ENCODE measurements at places on chromosomes 5 and 9.

- DNase-seq: no peak
These were observed 1045.3 kb downstream of the TLE1 start for GRCh38 chr9:80644044-80644443.

- DNase-seq: no peak
These were observed 4.8 kb downstream of the ARHGEF28 start for GRCh38 chr5:73630765-73631164.

DNA sequence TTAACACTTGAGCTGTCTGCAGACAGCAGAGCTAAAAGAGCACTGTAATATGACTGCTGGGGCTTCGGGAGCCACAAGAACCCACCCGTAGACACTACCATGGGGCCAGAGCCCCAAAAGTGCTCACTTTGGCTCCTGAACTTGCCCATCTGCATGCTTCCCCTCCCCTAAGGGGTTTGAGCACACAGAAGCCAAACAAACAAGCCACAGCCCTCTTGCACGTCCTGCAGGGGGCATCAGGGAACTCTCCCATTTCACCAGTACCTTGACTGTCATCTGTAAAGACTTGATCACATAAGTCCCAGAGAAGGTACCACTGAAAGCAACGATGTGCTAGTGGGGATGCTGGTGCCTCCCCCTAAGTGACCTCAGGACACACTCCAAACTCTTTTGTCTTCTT is 681.8 kb downstream of the SEMA5A start:
- no peak for DNase-seq

DNA sequence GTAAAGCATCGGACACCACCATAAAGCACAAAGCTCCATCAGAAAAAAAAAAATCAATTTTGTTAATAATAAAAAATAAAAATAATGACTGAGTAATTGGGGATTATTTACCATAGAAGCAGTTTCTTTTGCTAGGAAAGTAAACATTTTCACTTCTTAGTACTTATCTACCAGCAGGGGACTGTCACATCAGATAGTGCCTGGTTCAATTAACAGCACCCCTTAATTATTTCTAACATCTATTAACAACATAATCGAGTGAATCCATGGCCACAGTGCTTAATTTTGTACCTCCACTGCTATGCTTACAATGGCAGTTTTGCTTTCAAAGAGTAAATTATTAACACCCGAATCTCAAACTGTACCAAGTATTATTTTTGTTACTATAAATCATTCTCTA is 221.7 kb downstream of the SMARCA2 start:
- DNase-seq: no peak

- DNase-seq: no peak
These were observed 374.3 kb downstream of the EBF1 start for GRCh38 chr5:158725297-158725851.

DNA sequence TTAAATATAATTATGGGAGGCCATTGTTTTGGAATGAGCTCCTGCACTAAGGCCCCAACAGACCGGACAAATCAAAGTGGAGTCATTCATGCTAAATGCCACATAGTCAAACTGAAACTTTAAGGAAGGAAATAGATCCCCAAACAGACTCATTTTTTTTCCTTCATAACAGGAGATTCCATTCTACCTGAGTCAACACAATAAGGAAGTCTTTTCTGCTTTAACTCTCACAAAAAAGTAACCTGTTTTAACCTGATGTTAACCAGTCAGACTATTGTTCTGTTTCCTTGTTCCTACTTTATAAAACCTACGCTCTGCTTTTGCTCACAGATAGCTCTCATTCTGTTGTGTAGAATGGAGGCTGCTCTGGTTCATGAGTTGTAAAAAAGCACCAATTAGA is 234.9 kb downstream of the YTHDC2 start:
- DNase-seq: no peak

- no peak for DNase-seq
These were observed 2.2 kb upstream of the SLC38A9 start for GRCh38 chr5:55714339-55714738.

GRCh38 chr5:176732306-176732705 is 78.1 kb upstream of the UNC5A start:
- DNase-seq: no peak

DNA sequence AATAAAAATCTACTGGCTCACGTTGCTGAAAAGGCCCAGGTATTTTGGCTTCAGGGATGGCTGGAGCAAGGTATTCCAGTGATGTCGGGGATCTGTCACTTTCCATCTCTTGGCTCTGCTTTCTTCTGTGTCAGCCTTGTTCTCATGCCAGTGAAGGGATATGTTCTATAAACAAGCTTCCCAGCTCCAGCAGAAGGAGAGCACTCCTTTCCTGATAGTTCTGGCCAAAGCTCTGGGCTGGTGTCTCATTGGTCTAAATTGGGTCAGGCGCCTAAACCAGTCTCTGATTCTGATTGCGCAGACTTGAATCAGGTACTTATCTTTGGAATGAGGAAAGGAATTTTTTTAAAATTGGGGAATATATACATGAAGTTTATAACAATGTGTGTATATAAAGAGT is 5.1 kb downstream of the SNX30 start:
- DNase-seq: no peak

GRCh38 chr9:78781681-78782080 is 484.8 kb downstream of the PSAT1 start:
- no peak for DNase-seq

GRCh38 chr9:130234340-130235260 is 31.0 kb upstream of the HMCN2 start:
- DNase-seq: no peak

DNA sequence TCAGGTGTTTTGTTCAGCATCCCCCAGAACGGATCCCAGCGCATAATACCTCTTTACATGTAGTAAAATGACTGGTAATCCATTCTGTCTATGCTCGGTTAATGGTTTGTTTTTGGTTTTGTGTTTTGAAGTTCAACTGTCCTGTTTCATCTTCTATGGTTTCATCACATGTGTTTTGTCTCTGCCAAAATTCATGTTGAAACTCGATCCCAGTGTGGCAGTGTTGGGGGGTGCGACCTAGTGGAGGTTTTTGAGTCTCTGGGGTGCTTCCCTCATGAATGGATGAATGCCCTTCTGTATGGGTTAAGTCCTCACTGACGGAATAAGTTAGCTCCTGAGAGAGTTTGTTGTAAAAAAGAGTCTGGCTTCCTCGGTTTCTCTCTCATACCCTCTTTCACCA is 317.4 kb downstream of the KDM4C start:
- DNase-seq: no peak

DNA sequence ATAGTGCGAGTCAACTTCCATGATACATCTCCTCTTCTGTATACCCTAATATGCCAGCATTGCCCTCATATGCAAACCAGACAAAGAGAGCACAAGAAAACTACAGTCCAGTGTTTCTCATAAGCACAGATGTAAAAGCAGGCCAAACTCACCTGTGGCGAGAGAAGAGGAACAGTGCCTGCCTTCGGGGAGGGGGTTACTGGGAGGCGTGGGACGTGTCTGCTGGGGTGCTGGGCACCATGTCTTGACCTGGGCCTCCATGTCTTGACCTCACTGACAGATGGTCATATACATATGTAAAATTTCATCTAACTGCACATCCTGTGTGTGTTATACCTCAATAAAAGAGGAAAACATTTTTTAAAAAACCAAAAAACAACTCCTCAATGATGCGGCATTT is 159.3 kb upstream of the PPP1R26 start:
- no peak for DNase-seq

- no peak for DNase-seq
These were observed 22.8 kb downstream of the FBXW5 start for GRCh38 chr9:136921718-136922117.

GRCh38 chr5:141863569-141864178 is 14.5 kb downstream of the PCDH1 start:
- DNase-seq: no peak

- DNase-seq: no peak
These were observed 103.8 kb downstream of the MAP1B start for GRCh38 chr5:72210888-72211678.

GRCh38 chr5:40045429-40045828 is 620.6 kb upstream of the DAB2 start:
- no peak for DNase-seq

- no peak for DNase-seq
These were observed 158.9 kb downstream of the RMI1 start for GRCh38 chr9:84139296-84140070.

GRCh38 chr5:153147891-153148623 is 342.4 kb upstream of the GRIA1 start:
- DNase-seq: no peak

GRCh38 chr5:80568251-80568650 is 1.8 kb downstream of the ANKRD34B start:
- DNase-seq: no peak

- DNase-seq: peak; percentile 30
These were observed 10.7 kb downstream of the SLC35A4 start for GRCh38 chr5:140575309-140575708.

- no peak for DNase-seq
These were observed 334.2 kb upstream of the CCNH start for GRCh38 chr5:87746891-87747377.

DNA sequence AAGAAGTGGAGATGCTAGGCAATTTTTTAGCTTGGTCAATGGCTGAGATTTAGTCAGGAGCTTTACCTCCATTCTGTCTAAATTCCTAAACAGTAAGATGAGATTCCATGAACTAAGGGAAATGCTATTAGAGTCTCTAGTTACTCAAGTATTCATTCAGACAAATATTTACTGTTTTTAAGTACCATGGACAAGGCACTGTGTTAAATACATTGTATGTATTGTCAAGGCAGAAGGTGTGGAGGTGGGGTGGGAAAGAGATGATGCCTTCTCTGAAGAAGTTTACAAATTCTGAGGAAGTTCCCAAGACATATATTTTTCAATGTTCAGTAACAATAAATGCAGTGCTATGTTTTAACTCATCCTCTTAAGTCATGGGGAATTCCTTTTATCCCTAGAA is 459.9 kb upstream of the NMUR2 start:
- DNase-seq: no peak

GRCh38 chr5:59008816-59009473 is 426.1 kb downstream of the RAB3C start:
- no peak for DNase-seq

DNA sequence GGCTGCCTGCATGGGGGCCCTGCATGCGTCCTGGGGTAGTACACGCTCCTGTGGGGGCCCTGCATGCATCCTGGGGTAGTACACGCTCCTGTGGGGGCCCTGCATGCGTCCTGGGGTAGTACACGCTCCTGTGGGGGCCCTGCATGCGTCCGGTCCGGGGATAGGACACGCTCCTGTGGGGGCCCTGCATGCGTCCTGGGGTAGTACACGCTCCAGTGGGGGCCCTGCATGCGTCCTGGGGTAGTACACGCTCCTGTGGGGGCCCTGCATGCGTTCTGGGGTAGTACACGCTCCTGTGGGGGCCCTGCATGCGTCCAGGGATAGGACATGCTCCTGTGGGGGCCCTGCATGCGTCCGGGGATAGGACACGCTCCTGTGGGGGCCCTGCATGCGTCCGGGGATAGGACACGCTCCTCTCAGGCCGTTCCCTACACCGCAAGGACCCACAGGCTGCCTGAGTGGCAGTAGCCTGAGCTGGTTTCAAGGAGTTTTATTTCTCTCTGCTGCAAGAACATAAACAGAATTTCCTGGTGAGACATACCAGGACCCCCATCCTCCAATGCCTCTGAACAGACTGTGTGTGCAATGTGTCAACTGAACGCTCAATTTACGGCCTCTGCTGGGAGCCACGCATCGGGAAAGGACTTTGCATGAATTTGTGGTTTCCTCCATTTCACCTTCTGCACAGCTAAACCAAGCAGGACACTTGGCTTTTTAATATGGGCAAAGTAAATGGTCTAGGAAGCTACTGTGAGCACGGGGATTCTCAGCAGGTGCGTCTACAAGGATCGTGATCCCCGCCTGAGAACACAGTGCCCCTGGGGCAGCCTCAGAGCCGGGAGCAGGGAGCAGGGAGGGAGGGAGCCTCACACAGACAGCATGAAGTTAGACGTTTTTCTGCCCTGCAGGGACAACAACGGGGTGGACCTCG is 48.9 kb upstream of the CLPTM1L start:
- DNase-seq: no peak

- no peak for DNase-seq
These were observed 117.8 kb downstream of the TLR4 start for GRCh38 chr9:117821954-117822353.

GRCh38 chr9:38682713-38683112 is 37.2 kb downstream of the FAM240B start:
- DNase-seq: no peak

- DNase-seq: no peak
These were observed 13.5 kb downstream of the EEIG1 start for GRCh38 chr9:127967151-127967809.

GRCh38 chr9:88007291-88007650 is 32.9 kb upstream of the CDK20 start:
- no peak for DNase-seq

GRCh38 chr9:127092041-127092608 is 30.3 kb downstream of the ANGPTL2 start:
- no peak for DNase-seq

- DNase-seq: no peak
These were observed 614.1 kb upstream of the CDH9 start for GRCh38 chr5:27652505-27652904.

GRCh38 chr5:174837919-174838902 is 113.8 kb downstream of the MSX2 start:
- no peak for DNase-seq

GRCh38 chr5:51821697-51822096 is 438.4 kb downstream of the ISL1 start:
- no peak for DNase-seq
